Activated T-cell treated with anti-CD3 and anti-CD28 coated beads, Interleukin-2, amount 50 U/mL, for 24 hours (primary cell): ENCODE measurements at places on chromosomes 3 and 15.

- DNase-seq, result no peak
Observed at GRCh38 chr3:19272296-19272695, 124.0 kb downstream of the KCNH8 start.

- no peak for DNase-seq
Observed at GRCh38 chr3:83890763-83891135, 1068.0 kb upstream of the CADM2 start.

DNA sequence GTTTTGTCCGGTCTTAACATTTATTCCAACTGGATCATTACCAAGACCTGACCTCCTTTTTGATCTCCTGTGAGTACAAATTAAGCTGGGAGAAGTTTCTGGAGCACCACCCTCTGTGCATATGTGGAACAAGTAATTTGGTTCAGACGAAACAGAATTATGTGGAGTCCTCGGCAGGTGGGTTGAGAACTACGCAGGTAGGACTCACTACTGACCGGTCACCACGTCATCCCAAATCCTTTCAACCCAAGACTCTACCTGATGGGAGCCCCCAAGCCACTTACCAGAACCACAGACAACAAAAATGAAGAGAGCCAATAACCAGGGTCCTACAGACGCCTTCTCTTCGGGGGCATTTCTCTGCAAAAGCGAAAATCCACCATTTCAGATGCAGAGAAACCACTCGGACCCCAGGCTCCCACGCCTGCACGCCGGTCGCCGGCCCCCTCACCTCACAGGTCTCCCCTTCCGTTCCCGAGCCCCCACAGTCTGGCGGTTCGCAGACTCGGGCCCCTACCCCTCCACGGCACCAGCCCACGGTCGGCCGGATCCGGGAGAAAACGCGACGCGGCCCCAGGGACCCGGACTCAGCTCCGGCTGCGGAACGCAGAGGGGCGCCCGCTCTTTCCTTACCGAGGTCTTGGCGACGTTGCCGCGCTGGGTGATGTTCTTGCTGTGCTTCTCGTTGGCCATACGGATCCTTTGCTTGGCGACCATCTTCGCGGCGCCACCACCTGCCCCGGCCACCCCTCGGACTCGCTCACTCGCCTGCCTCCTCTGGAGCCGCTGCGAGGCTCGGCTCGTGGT lies 674 bp downstream of the SERP1 start:
- DNase-seq, result no peak

- DNase-seq, result no peak
Observed at GRCh38 chr3:73419179-73419803, 205.4 kb downstream of the PDZRN3 start.

DNA sequence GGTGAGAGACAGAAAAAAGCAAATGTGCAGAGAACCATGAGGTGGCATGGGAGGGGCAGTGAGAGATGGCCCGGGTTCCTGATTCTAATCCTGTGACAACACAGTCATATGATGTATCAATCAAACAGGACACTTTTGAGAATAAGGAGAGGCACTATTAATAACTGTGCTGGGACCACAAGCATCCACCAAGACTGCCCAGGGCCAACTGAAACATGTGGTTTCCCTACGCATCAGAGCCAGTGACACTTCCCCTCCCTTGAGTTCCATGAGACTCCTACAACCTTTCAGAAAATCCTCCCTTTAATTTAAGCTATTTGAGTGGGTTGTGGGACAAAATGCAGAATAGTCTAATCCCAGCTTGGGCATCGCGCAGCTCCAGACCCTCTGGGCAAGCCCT lies 17.4 kb downstream of the SH3BP5 start:
- no peak for DNase-seq

DNA sequence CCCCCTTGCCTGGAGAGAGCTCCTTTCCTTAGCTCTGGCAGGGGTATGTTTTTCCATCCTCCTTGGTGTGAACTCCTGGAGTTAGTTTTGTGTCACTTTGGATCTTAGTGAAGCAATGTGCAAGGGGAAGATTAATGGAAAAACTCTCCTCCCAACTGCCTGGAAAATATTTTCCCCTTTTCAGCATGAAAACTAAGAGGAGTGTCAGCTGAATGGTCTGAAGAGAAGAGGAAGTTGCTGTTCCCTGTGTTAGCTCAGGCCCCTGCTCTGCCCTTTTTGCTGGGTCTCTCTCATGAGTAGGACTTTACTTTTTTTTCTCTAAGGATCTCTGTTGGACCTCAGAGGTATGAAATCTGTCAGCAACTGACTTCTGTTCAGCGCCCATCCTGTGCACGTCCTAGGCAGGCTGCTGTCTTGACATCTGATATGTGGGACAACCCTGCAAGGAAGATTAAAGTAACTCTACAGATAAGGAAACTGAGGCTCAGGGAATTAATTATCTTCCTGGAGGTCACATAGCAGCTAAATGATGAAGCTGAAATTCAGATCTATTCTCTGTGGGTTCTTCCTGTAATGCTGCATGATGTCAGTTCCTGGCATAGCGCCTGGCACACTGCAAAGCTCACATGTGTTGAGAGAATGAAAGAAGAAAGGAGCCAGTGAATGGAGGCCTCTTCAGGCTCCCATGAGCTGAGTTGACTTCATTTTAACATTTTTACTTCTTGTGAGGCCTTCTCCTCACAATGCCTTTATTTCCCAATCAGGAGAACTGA lies 109.7 kb upstream of the GALNT15 start:
- DNase-seq, result no peak

DNA sequence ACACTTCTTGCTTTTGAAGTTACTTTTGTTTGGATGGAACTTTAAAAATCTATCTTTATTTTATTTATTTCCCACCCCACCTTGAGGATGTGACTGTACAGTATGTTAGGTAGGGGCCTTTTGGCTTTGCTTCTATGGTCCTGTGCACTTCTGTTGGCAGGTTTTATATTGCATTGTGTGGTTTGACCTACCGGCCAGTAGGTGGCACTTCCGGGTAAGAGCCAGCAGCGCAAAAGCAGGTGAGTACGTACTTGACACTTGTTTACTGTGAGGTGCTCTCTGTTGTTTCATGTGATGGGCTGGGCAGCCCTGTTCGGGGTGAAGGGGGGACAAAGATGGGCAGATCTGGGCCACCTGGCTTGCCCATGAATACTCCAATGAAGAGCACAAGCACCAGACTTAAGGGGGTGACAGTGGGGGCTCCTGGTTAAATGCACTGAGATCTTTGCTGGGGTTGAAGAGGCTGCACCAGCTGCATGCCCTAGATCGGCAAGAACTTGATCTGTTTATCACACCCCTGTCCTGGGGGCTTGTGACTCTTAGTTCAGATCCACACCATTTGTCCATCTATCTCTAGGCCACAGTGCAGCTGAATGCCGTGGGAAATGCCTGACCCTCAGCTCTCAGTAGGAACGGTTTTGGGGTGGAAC lies 131.6 kb downstream of the NLGN1 start:
- no peak for DNase-seq

DNA sequence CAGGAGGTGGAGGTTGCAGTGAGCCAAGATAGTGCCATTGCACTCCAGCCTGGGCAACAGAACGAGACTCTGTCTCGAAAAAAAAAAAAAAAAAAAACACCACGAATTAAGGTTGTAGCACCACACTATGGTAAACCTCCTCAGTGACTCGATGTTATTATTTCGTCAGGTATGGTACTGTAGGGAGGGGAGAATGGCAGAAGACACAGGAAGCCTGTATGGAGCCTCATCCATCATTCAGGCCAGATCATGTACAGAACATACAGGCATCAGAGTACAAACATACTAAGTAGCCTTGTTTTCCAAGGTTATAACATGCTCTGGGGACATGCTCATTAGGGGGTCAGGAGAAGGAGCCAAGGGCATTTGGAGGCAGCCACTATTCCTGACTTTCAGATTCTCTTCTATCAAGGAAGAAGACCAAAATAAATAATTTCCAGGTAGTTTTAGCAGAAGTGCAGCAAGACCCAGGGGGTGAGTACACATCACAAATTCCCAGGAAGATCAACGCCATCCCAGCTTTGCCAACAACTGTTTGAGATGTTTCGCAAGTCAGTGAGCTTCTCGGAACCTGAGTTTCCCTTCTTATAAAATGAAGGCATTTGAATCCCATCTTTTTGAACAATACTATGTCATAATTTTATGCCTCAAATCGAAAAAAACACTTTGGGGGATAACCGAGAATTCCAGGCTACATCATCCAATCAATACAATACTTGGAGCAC lies 79.8 kb downstream of the FOXP1 start:
- no peak for DNase-seq

DNA sequence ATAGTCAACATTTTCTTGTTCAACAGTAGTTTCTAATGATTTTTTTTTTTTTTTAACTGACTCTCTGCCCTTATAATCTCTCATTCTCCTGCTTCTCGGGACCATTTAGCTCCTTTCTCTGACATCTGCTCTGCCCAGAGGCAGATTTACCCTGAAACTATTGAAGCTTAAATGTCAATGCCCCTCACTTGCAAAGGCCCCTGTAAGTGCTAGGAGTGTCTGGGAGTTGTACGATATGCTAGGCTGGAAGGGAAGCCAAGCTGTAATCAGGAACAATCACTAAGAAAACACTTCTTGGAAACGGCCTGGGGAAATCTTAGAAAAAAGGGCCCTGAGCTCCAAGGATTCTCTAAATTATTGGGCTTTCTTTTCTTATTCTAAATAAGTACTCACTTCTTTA lies 5.8 kb upstream of the PLOD2 start:
- no peak for DNase-seq

DNA sequence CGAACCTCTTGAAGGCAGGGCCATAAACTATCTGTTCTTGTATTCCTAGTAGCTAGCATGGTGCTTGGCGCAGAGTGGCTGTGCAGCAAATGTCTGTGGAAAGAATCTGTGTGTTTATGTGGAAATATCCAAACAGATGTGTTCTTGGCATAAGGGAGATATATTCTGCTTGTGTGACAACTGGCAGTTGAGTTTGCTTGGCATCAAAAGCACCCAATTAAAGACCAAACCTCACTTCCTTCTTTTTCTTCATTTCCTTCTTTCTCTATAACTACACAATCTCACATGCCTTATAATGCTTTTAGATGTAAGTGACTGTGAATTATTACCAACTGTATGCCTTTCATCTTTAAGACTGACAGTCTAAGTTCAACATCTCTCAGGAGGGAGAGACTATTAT lies 296.5 kb downstream of the SLC9A9 start:
- no peak for DNase-seq

DNA sequence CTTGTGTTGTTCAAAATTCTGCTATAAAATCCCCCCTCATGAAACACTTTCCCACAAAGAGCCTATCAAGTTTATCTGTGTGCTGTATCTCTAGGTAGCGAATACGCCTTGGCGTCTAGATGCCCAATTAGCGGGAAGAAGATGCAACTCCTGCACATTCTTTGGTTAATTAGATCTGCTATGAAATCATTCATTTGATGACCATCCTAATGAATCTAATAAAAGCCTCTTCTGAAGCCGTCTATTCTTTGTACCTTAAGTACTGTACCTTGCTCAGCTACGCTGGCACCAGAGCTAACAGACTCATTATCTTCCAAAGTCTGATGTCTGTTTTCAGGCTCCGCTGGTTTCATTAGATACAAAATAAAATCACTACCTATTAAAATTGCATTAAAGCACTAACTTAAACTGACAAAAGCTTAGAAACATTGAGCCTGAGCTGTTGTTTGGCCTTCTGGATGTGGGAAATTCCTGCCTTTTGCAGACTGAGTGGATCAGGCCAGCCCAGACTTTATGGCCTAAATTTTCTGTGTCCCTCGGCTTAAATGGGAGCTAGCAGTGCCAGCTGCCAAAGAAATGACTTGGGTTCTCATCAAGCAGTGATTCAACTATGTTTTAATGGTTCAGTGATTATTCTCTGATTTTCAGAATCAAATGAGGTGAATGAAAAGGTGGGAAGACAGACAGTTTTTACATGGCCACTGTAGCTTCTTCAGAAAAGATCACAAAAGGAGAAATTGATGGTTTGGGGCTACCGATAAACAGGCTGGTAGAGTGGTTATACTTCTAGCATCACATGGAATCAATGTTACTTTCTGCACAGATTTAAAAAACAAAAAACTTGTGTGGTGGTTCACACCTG lies 28.4 kb upstream of the CHST2 start:
- DNase-seq, result no peak

- no peak for DNase-seq
Observed at GRCh38 chr3:10479311-10479710, 26.1 kb downstream of the ATP2B2 start.

GRCh38 chr3:160205606-160206005 lies 19.6 kb upstream of the C3orf80 start:
- DNase-seq, result no peak

GRCh38 chr15:71124937-71125790 lies 9.9 kb downstream of the THSD4 start:
- DNase-seq, result no peak

GRCh38 chr3:24828551-24828950 lies 333.9 kb upstream of the THRB start:
- DNase-seq, result no peak

GRCh38 chr15:67157521-67158252 lies 92.3 kb downstream of the SMAD3 start:
- no peak for DNase-seq

DNA sequence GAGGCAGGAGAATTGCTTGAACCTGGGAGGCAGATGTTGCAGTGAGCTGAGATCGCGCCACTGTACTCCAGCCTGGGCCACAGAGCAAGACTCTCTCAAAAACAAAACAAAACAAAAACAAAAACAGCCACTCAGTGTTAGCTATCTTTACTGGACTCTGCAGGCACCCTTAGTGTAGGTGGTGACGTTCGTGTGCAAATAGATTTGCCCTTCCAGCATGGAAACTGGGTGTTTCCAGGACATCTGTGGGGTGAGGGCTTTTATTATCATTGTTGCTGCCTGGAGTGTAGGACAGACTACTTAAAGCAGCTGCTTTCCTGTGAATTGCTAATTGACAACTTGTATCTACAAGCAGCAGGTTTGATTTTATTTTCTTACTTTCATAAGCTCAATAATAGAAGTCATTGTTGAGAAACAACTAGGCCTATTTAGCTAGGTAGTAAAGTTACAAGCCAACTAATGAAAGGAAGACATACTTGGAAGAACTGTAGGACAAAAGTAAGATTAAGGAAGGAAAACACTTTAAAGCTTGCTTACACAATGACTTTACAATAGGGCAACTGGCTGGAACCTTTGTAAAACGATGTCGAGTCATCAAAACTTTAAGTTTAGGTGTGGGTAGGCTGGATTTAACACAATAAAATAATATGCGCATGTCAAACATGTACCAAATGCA lies 25.4 kb upstream of the SPPL2A start:
- no peak for DNase-seq

DNA sequence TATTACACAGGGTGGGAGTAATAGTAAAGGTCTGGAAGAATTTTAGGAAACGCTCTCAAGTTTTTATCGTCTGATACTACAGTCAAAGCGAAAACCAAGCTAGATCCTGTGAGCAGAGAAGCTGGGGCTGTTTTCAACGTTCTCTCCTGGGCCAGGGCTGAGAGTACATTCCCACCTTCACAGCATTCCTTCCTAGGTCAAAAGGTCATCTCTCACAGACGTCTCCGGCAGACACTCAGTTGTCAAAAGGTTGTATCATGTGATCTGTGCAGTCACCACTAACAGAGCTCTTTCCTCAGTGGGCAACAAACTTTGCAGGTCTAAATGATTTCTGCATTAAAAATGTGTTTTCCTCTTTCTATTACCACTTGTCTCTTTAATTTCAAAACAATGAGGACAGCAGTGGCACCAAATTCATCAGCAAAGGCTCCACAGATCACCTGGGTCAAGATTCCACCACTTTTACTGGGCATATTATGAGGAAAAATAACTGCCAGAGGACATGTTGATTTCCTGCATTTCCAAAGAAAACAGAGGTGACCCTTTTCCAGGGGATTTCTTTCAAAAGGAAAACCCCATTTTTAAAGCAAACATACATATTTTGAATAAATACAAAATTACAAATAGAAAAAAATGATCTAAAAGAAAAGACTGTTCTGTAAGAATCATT lies 41.9 kb downstream of the MEIS2 start:
- no peak for DNase-seq
